ENCODE measurements at places on chromosomes 2 and 18.

- DNase-seq, result no peak
Observed at GRCh38 chr2:135494503-135494902, 36.5 kb downstream of the ZRANB3 start.

DNA sequence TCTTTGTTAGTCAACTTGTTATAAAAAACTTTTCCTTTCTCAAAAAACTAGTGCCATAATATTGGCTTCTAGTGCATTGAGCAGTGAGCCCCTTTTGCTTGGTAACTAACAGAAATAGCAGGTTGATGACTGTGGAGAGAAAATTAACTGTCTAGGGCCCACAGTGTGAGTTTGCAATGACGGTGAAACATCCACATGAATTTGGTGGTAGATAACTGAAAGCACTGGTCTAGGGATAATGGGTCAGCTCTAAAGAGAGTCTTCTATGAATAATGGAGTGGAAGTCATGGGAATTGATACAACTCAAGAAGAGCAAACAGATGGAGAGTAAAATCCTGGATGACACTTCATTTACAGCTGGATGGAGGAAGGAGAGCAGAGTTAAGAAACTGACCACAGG, 245.4 kb downstream of the METTL4 start:
- DNase-seq, result no peak

DNA sequence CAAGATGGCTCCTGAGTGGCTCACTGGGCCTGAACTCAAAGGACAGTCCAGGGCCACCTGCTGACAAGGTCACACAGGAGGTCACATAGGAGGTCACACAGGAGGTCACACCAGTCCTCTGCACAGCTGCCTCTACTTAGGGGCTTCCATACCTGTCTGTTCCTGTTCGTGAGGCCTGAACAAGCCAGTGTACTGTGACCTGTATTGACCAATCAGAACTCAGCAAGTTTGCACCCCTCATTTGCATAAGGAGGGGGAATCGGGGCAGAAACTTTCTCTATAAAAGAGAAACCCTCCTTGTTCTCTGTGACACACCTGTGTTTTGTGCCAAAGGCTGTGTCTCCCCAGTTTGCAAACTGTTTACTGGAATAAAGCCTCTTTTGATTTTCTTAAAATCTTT, 478.9 kb downstream of the EIPR1 start:
- no peak for DNase-seq

DNA sequence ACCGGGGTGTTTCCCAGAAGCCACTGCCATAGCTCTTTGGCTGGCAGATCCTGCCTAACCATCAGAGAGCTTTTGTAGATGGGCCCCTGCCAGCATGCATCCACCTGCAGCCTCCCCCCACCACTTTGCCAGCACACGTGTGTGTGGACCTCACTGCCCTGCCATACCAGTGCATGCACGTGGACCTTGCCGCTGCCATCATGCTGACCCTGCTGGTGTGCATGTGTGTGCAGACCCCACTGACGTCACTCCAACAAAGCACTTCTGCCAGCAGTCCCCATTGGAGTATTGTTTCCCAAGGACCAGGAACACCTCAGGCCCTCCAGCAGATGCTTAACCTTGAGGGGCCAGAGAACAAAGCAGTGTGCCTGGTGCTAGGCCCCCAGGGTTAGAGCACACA, 71.4 kb downstream of the STRADB start:
- DNase-seq, result no peak

DNA sequence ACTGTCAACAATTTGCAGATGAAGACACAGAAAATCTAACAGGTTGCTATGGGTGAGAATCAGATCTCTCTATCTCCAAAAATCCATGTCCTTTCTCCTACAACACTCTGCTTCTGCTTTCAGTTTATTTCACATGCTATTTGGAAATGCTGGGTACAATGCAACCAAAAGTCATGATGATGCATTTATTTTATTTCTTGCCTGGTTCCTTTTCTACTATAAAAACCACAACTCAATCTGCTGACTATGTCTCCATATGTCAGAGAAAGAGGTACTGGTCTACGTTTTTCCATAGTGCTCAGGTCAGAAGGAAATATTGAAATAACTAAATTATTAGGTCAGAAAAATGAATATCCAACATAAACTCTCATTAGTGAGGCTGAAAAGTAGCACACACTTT, 20.5 kb downstream of the RAD51AP2 start:
- DNase-seq, result no peak

GRCh38 chr2:3563521-3563976, 5.4 kb upstream of the RNASEH1 start:
- DNase-seq, result no peak

DNA sequence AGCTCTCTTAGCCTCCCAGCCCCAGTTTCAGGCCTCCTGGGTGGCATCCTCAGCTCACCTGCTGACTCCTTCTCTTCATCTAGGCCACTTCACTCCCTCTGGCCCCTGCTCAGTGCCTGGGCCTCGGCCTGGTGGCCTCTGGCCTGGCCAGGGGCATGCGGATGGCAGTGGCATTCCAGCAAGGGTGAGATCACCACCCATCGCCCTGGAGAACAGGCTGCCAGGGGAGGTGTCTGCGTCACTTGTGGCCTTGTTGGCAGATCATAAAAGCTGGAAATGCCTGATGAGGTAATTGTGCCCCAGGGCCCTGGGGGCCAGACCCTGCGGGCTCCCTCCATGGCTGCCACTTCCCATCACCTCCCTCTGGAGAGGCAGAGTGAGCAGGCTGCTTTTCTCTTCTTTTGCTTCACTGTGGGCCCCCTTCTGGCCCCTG, 72.5 kb upstream of the SMAD2 start:
- no peak for DNase-seq

- no peak for DNase-seq
Observed at GRCh38 chr2:108981846-108982245, 7.2 kb downstream of the EDAR start.

DNA sequence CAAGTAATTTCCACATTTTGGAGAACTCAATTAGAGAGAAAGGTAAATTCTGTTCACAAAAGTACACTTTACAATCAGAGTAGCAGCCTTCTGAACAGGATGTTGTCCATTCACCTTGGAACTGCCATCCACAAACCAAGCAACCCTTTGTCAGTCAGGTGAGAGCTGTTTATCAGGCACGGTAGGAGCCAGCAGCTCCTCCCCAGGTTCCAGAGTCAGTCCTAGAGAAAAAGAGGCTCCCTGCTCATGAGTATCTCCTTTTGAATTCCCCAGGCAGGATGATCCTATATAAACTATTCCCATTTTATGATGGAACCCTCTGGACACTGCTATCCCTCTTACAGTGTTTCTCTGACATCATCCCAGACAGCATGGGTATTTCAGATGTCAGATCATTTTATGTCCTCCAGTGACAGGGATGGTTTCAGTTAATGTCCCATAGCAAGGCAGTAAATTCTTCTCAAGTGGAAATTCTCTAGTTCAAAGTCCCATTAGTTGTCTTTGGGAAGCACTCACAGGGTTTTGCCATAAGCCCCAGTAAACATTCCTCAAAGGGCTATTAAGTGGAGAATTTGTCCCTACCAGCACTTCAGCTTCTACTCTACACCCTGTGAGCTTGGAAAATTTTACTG, 34.5 kb upstream of the CSRNP3 start:
- no peak for DNase-seq

GRCh38 chr2:20568501-20569463, 82.1 kb downstream of the HS1BP3 start:
- DNase-seq, result no peak

- DNase-seq, result no peak
Observed at GRCh38 chr2:5123582-5124196, 568.5 kb upstream of the SOX11 start.

GRCh38 chr2:172281648-172282570, 145.5 kb upstream of the ITGA6 start:
- no peak for DNase-seq

- DNase-seq, result no peak
Observed at GRCh38 chr18:41751161-41751560, 203.9 kb upstream of the PIK3C3 start.

DNA sequence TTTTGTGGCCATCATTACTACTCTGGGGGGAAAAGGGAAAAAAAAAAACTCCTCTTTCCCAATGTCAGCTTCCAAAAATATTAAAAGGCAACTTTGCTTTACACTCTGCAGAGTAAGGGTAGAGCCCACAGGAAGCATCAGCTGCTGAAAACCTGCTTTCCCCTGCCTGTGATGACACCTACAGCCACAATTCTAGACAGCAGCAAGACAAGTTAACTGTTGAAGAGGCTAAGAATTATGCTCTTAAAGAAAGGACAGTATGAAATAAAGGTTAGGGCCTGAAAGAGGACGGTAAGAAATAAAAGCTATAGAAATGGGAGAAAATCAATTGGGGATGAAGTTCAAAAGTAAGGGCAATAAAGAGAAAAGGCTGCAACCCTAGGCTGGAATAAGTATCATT, 3.0 kb downstream of the PDE11A start:
- DNase-seq, result no peak

GRCh38 chr18:41391616-41392595, 563.1 kb upstream of the PIK3C3 start:
- no peak for DNase-seq

All from activated CD8-positive, alpha-beta memory T cell treated with anti-CD3 and anti-CD28 coated beads for 1 hour (primary cell).